ENCODE measurements at places on chromosomes 6 and 20. TPM values are rescaled to one million over a fixed set of nuclear protein-coding genes. Genes with fewer than 3 reads are reported as not detected.

DNA sequence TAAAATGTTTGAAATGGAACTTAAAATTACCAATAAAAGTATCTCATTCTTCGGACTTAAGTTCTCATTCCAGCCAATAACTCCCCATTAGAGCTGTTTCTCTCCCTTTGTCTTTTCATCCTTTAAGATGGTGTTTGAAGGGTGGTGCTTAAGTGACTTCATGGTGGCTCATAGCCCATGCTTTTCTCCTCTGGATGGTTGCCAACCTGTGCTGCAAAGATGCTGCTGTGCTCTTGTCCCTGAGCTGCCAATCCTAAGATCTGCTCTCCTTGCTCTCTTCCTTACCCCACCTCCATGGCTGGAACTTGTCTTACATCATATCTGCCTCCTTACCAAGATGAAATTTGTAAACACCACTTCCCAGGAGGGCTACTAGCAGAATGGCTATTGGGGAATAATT, 31.6 kb upstream of the PNRC1 start:
- no peak overlapping the region for H3K4me3 ChIP-seq
- peak; percentile 13 for DNase-seq
- H3K27ac ChIP-seq: no peak overlapping the region
- peaks cover 2% of the 10 kb centered on the region for H3K27me3 ChIP-seq

DNA sequence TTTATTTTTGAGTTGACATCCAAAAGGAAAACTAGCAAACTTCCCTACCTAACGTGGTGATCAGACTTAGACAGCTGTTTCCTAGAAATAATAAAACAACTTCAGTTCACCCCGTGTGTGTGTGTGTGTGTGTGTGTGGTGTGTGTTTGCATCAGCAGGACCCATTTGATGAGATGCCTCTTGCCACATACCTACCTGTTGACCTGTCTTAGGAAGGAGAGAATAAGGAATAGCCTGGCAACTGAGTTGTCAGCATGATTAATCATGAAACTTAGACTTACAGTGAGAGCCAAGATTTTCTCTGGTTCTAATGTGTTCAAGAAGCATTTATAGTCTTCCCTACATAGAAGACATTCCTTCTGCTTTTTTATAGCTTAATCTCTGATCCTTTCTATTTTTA, 16.1 kb upstream of the PBOV1 start:
- peaks cover 6% of the 10 kb centered on the region for H3K27me3 ChIP-seq
- H3K4me3 ChIP-seq: no peak overlapping the region
- DNase-seq: no peak

GRCh38 chr20:32959351-32960221, 44.6 kb downstream of the SUN5 start:
- no peaks in the 10 kb centered on the region for H3K4me1 ChIP-seq
- no peak for DNase-seq
- no peak overlapping the region for H3K27ac ChIP-seq
- no peak overlapping the region for H3K4me3 ChIP-seq

ZBTB24 gene
- 10.3 TPM for total RNA-seq

ALDH8A1 gene
- total RNA-seq: under 0.01 TPM

SIRPB2 gene
- not detected for total RNA-seq

TRIM15 gene
- not detected for total RNA-seq
